NCI-H1417 (cell line): ENCODE measurements at places on chromosomes 7 and 10.
A peak's percentile ranks its signal among the peaks of the same experiment; 100 is the strongest.

DNA sequence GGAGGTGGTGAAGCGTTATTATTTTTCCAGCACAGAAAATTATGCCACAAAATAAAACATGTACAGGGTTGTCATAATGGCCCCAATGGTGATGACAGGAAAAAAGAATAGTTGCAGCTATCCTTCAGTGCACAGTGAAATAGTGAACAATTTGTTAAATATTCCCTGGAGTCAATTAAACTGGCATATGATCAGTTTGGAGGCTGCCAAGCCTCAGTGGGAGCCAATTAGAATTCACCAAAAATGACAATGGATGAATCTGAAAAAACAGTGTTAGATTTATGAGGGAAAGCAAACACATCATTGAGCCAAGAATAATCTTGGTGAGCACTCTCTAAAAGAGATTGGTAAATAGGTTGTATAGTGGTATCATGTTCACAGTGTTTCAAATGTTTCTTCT, 146.3 kb downstream of the OTUD1 start:
- no peak for DNase-seq

GRCh38 chr10:89330537-89331212, 2.9 kb downstream of the IFIT3 start:
- no peak for DNase-seq

GRCh38 chr7:271266-272107, 18.5 kb upstream of the FOXL3 start:
- no peak for DNase-seq

- DNase-seq, result peak; percentile 4
Measured at GRCh38 chr10:97498841-97499560, at the start of gene UBTD1. TSS of gene UBTD1 (plus strand) at chr10:97498924. CDS start at chr10:97499204, 280 bp downstream.

DNA sequence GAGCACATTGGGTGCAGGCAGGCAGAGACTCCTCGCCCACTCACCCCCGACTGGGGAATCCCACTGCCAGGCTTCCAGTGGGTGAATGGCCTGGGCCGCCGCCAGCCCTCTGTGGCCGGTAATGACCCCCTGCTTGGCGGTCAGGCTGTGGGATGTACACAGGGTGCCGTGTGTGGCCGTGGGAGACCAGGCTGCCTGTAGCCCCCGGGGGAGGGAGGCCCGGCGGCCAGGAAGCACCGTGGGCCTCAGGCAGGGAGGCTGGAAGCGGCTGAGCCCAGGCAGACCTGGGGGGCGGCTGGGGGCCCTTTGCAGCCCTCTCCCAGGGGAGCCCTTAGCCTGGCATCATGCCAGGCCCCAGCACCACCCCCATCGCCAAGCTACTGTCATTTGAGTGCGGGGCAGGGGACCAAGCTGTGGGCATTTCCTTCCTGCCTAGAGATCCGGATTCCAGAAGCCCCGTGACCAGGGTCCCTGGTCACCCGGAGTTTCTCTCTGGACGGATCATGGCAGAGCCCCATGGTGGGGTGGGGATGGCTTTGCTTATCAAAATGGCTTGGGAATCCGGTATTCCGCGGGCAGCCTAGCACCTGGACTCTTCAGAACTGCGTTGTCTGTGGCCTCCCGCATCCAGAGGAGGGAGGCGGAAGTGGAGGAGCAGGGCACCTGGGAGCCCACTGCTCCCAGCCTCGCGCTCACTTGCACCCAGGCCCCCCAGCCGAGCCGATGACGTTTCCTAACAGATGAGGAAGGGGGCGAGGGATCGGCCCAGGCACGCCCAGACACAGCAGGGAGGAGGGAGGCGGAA, 1.1 kb downstream of the TTYH3 start:
- DNase-seq, result peak; percentile 30

GRCh38 chr7:22563032-22563501, 63.1 kb upstream of the STEAP1B start:
- DNase-seq, result no peak

DNA sequence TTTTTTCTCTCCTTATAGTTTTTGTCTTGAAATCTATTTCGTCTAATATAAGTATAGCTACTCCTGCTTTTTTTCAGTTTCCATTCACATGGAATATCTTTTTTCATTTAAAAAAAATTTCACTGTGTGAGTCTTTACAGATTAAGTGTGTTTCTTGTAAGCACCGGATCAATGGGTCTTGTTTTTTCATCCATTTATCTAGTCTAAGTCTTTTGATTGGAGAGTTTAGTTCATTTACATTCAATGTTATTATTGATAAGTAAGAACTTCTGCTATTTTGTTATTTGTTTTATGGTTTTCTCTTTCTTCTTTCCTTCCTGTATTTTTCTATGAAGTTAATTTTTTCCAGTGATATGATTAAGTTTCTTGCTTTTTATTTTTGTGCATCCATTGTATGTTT, 216.7 kb upstream of the CNTNAP2 start:
- DNase-seq, result no peak

- DNase-seq, result no peak
Measured at GRCh38 chr7:98655611-98656010, 38.5 kb downstream of the NPTX2 start.

DNA sequence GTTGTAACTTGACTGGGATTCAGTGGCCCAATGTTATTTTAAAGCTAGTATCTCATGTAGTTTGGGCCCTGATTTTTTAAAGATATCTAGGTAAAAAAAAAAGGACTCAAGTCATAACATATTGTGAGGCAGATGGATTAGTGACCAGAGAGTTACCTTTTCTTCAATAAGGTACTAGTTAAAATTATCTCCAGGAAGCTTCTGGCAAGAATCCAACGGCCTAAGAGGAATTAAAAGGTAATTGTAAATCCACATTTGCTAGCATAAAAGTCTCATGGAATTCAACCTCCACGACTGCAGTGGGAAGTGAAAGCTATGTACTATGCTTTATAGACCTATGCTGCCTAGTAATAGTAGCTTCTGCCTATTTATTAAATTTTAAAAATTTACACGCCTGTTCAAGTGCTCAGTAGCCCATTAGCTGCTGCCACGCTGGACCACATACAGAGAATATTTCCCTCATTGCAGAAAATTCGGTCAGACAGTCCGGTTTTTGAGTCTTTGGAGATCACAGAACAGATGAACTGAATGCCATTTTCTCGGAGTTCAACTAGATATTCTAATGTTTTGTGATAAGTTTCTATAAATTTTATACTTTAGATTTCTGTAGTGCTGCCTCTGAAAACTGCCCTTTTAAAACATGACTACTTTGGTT, 118.4 kb downstream of the NSUN6 start:
- DNase-seq, result no peak

DNA sequence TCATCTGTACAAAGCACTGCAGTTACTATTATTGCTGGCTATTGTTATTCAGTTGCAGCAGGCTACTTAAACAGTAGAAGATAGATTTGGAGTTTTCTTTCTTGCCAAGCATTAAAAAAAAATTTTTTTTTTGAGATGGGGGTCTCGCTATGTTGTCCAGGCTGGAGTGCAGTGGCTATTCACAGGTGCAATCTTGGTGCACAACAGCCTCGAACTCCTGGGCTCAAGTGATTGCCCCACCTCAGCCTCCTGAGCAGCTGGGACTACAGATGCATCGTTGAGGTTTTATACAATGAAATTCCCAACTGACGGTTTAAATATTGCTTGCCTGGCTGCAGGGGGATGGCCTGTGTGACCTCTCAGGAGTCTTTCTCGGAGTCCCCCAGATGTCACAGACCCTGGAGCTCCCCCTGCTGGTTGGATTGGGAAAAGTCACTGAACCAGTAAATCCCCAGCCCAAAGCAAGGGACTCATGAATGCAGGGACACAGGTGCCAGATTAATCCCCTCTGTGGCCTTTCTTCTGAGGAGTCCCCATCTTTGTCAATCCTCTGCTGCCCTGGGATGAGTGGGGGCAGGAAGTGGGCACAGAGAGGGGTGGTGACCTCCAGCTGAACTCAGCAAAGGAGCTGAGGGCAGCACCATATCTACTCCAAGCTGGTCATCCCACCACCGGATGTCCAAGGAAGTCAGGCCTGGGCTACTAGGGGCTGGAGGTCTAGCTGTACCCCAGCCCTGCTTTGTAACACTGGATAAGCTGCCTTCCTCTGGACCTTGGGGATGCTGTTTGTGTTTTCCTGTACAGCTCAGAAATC, 149.6 kb downstream of the C10orf105 start:
- DNase-seq, result peak; percentile 57

DNA sequence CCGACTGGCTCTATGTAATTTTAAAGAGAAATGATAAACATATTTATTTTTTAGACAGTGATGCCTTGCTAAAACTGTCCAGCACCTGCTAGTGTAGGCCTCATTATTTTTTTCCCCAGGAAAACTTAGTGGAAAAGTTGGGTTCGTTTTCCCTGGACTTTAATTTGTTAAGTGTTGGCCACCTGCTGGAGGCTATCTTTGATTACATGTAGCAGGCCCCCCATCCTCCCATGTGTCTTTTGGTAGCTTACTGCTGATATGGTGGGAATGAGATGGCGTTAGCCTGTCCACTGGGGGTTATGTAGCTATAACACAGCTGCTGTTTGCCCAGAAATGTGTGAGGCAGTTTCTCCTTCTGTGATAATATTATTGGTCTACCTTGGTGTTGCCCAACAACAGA, 265.0 kb downstream of the SORCS3 start:
- DNase-seq, result no peak

GRCh38 chr10:88293073-88293472, 290.0 kb downstream of the RNLS start:
- DNase-seq, result no peak

GRCh38 chr10:102152545-102152890, 329 bp downstream of the NOLC1 start:
- DNase-seq, result no peak

DNA sequence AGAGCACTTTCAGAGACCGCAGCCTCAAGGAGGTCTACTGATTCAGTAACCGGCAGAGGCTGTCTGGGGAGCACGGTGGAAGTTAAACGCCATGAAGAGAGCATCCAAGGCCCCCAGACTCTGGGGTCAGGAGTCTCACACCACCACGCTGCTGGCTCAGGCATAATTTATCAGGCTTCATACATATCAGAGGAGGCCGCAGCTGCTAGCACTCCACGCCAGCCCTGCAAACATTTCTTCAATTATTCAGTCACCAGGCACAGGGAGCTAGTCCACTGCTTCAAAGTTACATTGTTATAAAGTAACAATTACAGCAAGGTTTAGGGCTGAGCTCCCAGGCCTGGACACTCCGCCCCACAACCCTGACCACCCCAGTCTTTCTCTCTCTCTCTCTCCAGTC, 97.8 kb downstream of the PAXIP1 start:
- no peak for DNase-seq
